ENCODE measurements at places on chromosomes 12 and 14.

DNA sequence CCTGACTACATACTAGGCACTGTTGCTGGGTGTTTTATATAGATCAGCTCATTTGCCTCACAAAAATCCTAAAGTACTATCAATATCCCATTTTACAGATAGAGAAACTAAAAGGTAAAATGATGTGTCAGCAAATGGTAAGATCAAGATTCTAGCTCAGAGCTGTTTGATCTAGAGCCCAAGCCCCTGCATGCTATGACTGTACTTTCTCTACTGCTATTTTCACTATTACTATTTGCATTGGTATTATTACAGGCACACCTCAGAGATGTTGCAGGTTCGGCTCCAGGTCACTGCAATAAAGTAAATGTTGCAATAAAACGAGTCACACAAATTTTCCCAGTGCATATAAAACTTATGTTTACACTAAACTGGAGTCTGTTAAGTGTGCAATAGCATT, 10.9 kb downstream of the ISCU start:
- no peak for DNase-seq

DNA sequence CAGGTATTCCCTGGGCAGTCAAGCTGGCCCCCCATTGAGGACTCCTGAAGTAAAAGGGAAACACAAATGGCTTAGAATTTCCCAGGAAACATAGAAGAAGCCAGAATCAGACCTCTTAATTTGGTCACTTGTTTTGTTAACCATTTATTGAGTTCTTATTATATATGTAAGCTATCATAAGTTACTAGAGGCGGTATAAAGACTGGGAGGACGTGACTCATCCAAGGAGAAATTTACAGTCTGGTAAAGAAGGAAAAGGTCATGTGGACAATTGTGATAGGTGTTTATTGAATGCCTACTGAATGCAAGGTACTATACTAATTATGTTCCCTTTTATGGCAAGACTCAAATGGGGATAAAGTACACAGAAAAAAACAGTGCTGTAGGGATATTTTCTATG, 146.7 kb downstream of the DYRK2 start:
- DNase-seq: peak; percentile 65

GRCh38 chr12:117180758-117181467, 9.4 kb downstream of the FBXO21 start:
- no peak for DNase-seq

DNA sequence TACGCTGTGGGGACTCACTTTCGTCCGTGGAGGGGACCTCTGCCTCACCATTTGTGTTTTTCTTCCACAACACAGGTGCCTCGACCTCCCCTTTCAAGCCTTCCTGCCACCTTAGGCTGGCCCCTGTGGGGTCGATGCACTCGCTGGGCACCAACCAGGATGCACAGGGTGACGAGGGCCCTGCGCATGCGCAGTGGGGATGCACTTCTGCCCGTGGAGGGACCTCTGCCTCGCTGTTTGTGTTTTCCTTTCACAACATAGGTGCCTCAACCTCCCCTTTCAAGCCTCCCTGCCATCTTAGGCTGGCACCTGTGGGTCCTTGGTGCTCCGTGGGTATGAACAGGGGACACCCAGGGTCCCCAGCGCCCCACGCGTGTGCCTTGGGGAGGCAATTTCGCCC, 356.8 kb downstream of the ALG10 start:
- DNase-seq: no peak

DNA sequence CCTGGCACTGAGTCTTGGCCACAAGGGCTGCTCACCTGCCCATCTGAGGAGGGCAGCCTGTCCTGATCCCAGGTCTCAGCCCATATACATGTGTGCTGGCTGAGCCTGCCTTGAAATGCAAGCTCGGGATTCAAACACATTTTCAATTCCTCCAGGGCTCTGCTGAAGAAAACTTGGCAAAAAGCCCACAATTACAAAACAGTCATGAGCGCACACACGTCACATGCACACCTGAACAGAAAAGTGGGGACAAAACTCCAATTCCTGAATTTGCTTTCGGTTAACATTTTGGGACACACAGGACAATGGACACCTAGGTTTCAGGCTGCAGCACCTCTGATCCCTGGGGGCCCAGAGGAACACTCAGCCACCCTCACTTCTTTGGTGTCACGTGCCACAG, 113.9 kb downstream of the RBM19 start:
- no peak for DNase-seq

GRCh38 chr12:112908548-112908947, 1.8 kb downstream of the OAS1 start:
- no peak for DNase-seq
